ENCODE measurements at places on chromosomes 3 and 15. TPM values are rescaled to one million over a fixed set of nuclear protein-coding genes. Genes with fewer than 3 reads are reported as not detected.
A peak's percentile ranks its signal among the peaks of the same experiment; 100 is the strongest.

Gene CTXN2
- total RNA-seq: not detected

Gene SAMMSON
- total RNA-seq: under 0.01 TPM

Gene PDIA3
- total RNA-seq: 89.1 TPM

Gene ONECUT1
- total RNA-seq: not detected

Gene MESP2
- total RNA-seq: 0.99 TPM

Gene FES
- total RNA-seq: 23.4 TPM

- no peak overlapping the region for H3K4me3 ChIP-seq
- no peak for DNase-seq
- no peaks in the 10 kb centered on the region for H3K36me3 ChIP-seq
- no peaks in the 10 kb centered on the region for H3K27me3 ChIP-seq
- H3K4me1 ChIP-seq: no peaks in the 10 kb centered on the region
These were observed 13.3 kb upstream of the CHRNB4 start for GRCh38 chr15:78654272-78654671.

- no peaks in the 10 kb centered on the region for H3K27me3 ChIP-seq
- no peak for DNase-seq
- no peaks in the 10 kb centered on the region for H3K36me3 ChIP-seq
- no peak overlapping the region for H3K4me3 ChIP-seq
- H3K4me1 ChIP-seq: no peaks in the 10 kb centered on the region
These were observed 199.3 kb downstream of the FEZF2 start for GRCh38 chr3:62173939-62174515.

DNA sequence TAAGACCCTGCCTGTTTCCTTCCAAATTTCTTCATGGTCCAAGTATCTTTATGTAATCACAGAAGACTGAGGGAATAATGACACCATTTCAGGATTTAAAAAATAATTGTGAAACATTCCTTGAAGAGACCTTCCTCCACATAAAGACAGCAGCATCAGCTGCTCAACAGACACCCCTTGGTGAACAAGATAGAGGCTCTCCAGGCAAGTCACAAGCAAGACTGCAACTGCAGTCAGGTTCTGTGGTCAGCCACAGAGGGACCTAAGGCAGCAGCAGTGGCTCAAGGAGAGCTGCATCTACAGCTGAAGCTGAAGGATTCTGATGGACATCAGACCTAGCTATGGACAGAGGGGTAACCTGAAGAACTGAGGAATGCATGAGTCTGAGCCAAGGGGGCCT is 97.2 kb upstream of the C3orf80 start:
- no peaks in the 10 kb centered on the region for H3K36me3 ChIP-seq
- H3K27ac ChIP-seq: no peak overlapping the region
- DNase-seq: no peak
- H3K4me1 ChIP-seq: peaks cover 4% of the 10 kb centered on the region
- no peaks in the 10 kb centered on the region for H3K27me3 ChIP-seq

GRCh38 chr15:33425142-33425541 is 114.4 kb downstream of the RYR3 start:
- no peaks in the 10 kb centered on the region for H3K27me3 ChIP-seq
- no peak overlapping the region for H3K4me3 ChIP-seq
- DNase-seq: peak; percentile 50
- no peak overlapping the region for H3K27ac ChIP-seq
- no peaks in the 10 kb centered on the region for H3K36me3 ChIP-seq

- no peaks in the 10 kb centered on the region for H3K36me3 ChIP-seq
- H3K4me3 ChIP-seq: no peak overlapping the region
- no peaks in the 10 kb centered on the region for H3K27me3 ChIP-seq
- no peak for DNase-seq
- H3K4me1 ChIP-seq: peaks cover 16% of the 10 kb centered on the region
These were observed 66.2 kb upstream of the TPM1 start for GRCh38 chr15:62976301-62976881.

- H3K27ac ChIP-seq: no peak overlapping the region
- H3K4me1 ChIP-seq: no peaks in the 10 kb centered on the region
- no peak for DNase-seq
- no peaks in the 10 kb centered on the region for H3K36me3 ChIP-seq
- no peak overlapping the region for H3K4me3 ChIP-seq
- H3K27me3 ChIP-seq: no peaks in the 10 kb centered on the region
These were observed 4.0 kb upstream of the FAM3D start for GRCh38 chr3:58670506-58671135.

DNA sequence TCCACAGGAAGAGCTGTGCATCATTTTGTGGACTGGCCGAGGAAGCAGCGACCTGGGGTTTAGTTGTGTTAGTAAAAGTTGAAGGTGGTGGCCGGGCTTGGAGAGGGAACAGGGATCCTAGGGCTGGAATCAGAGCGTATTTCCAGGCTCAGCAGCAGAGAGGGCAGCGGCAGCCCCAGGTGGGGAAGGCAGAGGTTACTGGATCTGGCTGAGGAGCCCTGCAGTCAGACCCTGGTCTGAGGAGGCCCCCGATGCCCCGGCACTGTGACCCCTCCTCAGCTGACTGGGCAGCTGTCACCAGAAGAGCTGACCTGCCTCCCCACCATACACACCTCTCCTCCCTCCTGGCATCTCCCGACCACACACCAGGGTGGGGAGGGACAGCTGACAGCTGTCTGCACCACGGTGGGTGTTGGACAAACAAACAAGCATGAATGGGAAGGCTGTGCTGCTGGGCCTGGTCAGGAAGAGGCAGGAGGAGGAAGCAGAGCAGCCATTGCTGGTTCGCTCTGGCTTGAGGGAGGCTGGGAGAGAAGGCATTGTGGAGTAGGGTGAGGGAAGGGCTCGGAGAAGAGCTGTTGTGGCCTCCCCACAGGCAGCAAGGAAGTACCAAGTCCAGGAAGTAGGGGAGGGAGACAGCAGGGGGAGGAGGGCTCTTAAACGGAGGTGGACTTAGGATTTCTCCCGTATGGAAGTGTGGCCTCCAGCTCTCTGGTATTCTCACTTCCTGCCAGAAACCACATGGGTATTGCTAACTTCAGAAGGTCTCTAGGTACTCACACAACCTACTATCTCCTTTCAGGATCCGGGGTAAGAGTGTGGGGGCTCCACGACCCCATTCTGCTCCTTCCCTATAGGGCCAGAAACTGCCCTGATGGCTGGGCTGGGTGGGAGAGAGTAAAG is 49.5 kb upstream of the HACD2 start:
- no peak overlapping the region for H3K4me3 ChIP-seq
- peak overlapping the region; percentile 35 for H3K27ac ChIP-seq
- peaks cover 19% of the 10 kb centered on the region for H3K4me1 ChIP-seq
- H3K27me3 ChIP-seq: no peaks in the 10 kb centered on the region
- peaks cover 48% of the 10 kb centered on the region for H3K36me3 ChIP-seq

- no peaks in the 10 kb centered on the region for H3K27me3 ChIP-seq
- no peak overlapping the region for H3K27ac ChIP-seq
- no peaks in the 10 kb centered on the region for H3K4me1 ChIP-seq
- no peak for DNase-seq
- H3K36me3 ChIP-seq: no peaks in the 10 kb centered on the region
These were observed 48.7 kb upstream of the HES1 start for GRCh38 chr3:194087280-194087679.

DNA sequence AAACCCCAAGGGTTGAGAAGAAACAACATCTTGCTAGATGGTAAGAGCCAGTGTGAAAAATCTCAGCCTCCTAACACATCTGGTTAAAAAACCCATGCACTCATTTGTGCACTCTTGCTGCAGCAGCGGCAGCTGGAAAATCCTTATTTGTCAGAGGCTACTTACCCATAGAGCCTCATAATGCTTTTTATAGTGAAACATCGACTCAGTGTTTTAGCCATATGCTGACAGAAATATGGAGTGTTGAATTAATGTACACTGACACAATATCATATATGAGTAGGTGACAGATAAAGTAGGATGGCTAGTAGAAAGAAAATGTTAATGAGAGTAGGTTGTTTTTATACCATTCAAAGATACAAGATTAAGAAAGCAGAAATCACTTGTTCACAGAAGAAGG is 13.0 kb downstream of the SLC9A9 start:
- no peaks in the 10 kb centered on the region for H3K36me3 ChIP-seq
- H3K4me3 ChIP-seq: no peak overlapping the region

DNA sequence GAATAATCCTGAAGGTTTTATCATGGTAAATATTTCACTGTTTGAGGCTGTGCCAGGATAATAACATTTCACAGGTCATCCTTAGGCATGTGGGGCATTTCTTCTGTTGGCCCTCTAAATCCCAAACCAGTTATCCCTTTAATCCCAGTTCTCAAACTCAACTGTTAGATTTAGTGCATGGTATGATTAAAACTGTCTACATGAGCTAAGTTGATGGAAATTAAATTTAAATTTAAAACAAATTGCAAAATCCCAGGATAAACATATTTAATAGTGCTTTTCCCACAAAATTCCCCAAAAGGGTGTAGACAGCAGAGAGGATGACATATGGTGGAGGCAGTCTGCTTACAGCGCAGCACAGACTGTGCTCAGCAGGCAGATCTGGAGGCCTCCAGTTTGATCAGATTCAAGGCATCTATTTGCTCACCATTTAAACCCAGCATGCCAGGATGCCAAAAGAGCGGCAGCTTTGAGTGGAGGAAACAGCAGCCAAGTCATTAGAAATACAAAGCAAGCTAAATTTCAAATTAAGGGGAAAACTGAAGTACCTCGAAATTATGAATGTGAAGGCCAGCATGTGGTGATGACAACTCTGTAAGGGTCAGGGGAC is 325.8 kb downstream of the KCNH8 start:
- no peaks in the 10 kb centered on the region for H3K27me3 ChIP-seq
- no peak overlapping the region for H3K27ac ChIP-seq
- H3K36me3 ChIP-seq: no peaks in the 10 kb centered on the region
- DNase-seq: no peak

- no peak overlapping the region for H3K27ac ChIP-seq
- no peaks in the 10 kb centered on the region for H3K36me3 ChIP-seq
- no peak overlapping the region for H3K4me3 ChIP-seq
- no peaks in the 10 kb centered on the region for H3K27me3 ChIP-seq
- DNase-seq: no peak
These were observed 36.7 kb downstream of the SYN2 start for GRCh38 chr3:12040902-12041301.

GRCh38 chr15:41940441-41940857 is 31.9 kb downstream of the EHD4 start:
- H3K4me3 ChIP-seq: no peak overlapping the region
- peaks cover 38% of the 10 kb centered on the region for H3K4me1 ChIP-seq
- H3K27ac ChIP-seq: peak overlapping the region; percentile 43
- peaks cover 6% of the 10 kb centered on the region for H3K36me3 ChIP-seq
- DNase-seq: peak; percentile 60
- H3K27me3 ChIP-seq: no peaks in the 10 kb centered on the region

DNA sequence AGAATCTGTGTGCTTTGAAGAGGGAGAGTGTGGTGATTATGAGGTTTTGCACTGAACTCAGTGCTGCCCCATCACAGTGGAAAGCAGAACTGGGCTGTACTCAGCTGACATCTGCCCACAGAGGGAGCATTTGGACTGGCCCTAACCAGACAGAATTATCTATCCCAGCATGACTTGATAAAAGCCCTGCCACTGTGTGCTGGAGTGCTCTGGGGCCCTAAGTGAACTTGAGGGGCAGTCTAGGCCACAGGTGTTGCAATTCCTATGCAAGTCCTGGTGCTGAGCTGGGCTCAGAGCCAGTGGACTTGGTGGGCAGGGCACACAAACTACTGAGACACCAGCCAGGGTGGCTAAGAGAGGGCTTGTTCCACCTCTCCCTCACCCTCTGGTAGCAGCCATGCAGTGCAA is 269.2 kb upstream of the CTNNB1 start:
- H3K27me3 ChIP-seq: no peaks in the 10 kb centered on the region
- no peaks in the 10 kb centered on the region for H3K36me3 ChIP-seq
- H3K27ac ChIP-seq: no peak overlapping the region
- DNase-seq: no peak

DNA sequence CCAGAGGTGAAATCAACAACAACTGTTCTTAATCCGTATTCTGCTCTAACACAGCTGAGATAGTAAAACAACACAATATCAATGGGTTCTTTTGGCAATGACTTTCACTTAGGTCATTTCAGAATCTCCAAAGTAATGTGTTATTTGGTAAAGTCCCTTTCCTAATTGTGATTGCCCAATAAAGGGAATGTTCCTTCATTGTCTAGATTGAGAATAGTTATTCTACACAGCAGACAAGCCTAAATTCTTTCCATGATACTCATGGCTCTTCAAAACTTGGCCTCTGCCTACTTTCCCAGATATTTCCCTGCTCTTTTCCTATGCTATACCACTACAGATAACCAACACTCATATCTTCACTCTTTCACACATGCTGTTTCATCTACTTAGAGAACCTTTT is 219.8 kb downstream of the FMN1 start:
- peak; percentile 87 for DNase-seq
- no peak overlapping the region for H3K27ac ChIP-seq
- no peaks in the 10 kb centered on the region for H3K27me3 ChIP-seq
- H3K4me1 ChIP-seq: peaks cover 4% of the 10 kb centered on the region
- no peak overlapping the region for H3K4me3 ChIP-seq
- H3K36me3 ChIP-seq: no peaks in the 10 kb centered on the region

DNA sequence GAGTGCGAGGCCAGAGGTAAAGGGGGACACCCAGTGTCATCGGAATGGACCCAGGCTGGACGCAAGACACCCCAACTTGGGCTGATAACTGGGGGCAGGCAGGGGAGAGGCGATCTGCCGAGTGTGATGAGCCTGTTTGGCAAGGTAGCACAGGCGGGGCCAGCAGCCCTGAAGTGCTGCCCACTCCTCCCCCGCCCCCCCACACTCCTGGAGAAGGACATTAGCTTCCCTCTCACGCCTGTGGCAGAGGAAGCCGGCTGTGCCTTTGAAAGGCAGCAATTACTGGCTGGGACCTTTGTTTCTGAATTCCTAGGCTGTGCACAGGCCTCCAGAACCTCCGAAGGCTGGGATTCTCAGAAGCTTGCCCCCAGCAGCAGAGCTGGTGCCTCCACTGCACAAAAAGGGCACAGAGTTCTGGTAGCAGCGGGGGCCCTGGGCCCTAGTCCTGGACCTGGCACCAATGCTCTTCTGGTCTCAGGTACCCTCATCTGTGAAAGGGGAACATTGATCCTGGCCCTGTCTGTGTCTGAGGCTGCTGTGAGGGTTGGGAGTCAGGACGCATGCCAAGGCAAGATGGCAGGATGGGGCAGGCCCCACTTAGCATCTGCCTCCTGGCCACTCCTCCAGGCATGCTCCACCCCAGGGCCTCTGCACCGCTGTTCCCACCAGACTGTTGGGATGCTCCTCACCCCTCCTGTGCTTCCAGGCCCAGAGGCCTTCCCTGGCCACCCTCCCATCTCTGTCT is 28.6 kb downstream of the IQSEC1 start:
- H3K36me3 ChIP-seq: no peaks in the 10 kb centered on the region
- no peaks in the 10 kb centered on the region for H3K4me1 ChIP-seq
- H3K4me3 ChIP-seq: no peak overlapping the region
- no peak overlapping the region for H3K27ac ChIP-seq
- DNase-seq: no peak
